ENCODE measurements at places on chromosomes 6 and 20.

DNA sequence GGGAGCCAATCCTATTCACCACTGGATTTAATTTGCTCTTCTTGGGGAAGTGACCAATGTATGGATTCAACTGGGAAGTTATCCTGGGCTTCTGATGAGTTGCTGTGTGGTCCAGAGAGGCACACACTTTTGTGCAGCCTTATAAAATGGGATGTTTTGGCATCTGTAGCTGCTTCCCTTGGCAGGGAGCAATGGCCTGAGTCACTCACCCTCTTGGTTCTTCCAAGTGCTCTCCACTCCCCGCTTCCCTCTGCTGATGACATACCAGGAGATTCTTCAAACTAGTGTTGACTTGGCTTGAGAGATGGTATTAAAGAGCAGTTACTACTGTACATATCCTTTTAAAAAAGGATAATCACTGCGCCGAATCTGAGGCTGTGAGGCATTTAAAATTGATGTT is 105.8 kb downstream of the JARID2 start:
- DNase-seq, result no peak

- DNase-seq, result no peak
These were observed 9.8 kb upstream of the PI3 start for GRCh38 chr20:45164906-45165305.

- no peak for DNase-seq
These were observed 154.9 kb downstream of the OR2B2 start for GRCh38 chr6:27757307-27757706.

DNA sequence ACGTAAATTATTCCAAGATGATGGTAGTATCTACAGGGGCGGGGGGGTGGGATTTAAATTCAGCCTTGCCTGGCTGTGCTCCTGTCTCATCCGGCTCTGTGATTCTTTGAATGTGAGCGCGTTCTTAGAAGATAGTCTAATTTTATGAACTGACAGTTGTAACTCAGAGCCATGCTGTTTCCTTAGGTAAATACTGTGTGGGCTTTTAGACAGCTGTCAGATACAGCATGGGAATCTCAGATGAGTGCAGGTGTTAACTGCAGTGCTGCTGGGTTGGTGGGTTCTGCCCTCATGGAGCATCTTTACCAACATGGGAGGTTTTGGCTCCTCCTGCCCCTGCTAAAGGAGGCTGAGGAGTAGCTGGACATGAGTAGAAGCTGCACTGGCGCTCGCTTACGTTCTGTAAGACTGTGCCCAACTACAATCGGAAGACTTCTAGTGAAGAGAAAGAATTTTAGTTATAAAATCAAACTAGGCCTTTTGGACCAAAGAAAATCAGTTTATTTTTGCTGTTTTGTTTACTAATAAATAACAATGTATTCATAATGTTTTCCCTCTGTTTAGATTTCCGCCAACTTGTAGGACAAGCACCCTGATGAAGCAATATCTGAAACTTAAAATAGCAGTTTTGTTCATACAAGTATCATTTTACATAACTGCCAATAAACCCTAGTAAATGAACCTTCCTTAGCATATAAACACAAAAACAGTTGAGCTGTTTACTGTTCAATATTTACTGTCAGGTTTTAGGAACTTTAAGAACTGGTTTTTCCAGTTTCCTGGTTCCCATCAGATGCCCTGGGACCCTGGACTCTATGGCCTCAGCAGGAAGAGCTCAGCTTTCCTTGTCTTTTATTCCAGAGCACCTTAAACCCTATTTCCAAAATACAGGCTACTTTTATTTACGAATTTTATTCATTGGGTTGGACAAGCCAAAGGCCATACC is 66.1 kb downstream of the FAM120B start:
- DNase-seq, result no peak

DNA sequence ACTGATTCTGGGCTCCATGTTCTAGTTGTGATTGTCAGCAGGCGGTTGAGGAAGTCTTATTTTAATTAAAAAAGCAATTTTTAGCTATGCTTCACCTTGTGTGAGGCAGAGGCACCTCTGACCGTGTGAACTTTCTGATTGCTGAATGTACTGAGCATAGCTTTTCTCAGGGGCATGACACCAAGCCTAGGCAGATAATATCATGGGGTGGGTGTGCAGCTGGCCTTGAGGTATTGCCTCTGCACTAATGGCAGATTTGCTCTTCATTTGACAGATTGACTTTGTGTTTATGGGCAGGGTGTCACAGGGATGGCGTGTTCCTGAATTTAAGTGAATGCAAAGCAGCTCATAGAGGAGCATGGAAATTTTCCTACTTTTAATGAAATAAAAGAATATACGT is 19.6 kb downstream of the CTNNBL1 start:
- DNase-seq, result no peak

DNA sequence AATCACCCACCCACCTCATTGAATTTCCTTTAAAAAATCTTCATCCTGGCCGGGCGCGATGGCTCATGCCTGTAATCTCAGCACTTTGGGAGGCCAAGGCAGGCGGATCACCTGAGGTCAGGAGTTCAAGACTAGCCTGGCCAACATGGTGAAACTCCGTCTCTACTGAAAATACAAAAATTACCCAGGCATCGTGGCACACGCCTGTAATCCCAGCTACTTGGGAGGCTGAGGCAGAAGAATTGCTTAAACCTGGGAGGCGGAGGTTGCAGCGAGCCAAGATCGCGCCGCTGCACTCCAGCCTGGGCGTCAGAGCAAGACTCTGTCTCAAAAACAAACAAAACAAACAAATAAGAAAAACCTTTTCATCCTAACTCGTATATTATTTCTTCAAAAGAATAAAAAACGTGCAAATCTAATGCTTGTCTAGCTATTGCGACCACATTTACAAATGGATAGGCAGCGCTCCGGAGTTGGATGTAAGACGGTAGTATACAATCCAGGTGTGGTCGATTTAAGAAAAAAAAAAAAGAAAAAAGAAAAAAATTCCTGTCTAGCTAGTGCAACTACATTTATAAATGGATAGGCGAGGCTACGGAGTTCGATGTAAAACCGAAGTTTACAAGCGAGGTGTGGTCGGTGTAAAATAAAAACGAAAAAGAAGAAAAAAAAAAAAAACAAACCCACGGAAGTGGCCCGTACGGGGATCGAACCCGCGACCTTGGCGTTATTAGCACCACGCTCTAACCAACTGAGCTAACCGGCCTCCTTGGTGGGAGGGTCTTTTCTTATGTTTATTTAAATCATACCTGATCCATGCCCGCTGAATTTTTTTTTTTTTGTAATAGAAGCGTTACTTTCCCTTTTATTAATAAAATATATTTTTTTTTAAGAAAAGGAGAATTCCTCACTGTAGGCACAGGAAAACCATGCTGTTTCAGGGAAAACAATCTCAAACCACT is 70.7 kb upstream of the PRSS16 start:
- DNase-seq, result peak; percentile 49

- DNase-seq, result no peak
These were observed 25.1 kb upstream of the RPP40 start for GRCh38 chr6:5028921-5029320.

GRCh38 chr6:119273272-119274196 is 76.0 kb downstream of the MAN1A1 start:
- no peak for DNase-seq

DNA sequence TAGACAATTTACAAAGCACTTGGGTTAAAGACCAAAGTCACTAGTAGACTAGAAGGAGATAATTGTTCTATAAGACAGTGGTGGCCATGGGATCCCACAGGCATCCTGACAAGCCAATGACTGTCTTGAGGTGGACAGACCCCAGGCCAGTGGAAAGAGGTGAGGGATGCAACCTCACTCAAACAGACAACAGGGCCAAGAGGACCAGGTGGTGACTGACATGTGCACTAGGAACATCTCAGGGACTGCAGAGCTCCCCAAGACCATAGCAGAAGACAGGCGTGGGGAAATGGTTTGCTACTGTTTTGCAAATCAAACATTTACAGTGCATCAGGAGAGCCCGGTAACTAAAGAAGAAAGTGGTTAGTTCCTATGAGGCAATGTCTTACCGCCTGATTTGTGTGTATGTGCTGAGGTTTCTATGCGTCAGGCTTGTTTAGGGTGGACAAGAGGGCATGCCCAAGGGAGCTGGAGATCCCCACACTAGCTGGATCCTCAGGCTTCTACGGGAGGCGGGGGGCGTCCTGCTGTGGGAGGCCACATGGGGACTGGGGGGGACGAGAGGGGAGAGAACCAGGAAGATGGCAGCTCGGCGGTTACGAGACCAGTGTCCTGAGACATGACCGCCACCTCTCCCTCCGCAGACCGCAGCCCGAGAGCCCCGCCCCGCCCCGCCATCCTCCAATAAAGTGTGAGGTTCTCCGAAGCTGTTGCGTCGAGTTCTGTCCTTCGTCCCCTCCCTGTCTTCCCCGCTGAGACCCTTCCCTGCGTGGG is 623 bp upstream of the MRPS26 start:
- peak; percentile 50 for DNase-seq

GRCh38 chr20:63333241-63333836 is 27.8 kb downstream of the CHRNA4 start:
- no peak for DNase-seq

GRCh38 chr6:109045493-109045892 is 49.2 kb downstream of the SESN1 start:
- DNase-seq, result no peak

DNA sequence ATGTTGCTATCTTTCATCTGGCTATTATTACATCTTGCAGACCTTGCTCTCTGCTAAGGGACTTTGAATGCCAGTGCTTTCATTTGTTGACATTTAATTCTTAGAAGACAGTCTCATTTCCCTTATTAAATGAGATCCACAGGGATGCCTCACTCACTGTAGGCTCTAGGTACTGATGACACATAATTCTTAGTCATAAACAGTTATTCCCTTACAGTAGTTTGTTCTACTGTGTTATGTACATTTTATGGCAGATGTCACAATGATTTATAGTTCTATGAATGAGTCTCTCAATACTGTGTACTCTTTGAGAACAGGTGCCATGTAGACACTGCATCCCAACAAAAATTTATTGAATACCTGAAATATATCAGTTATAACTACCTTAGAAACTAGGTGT is 70.3 kb downstream of the FAM83B start:
- DNase-seq, result peak; percentile 80

- DNase-seq, result no peak
These were observed 281.2 kb upstream of the JARID2 start for GRCh38 chr6:14964556-14965270.

GRCh38 chr6:165697171-165697570 is 34.1 kb upstream of the PDE10A start:
- no peak for DNase-seq

DNA sequence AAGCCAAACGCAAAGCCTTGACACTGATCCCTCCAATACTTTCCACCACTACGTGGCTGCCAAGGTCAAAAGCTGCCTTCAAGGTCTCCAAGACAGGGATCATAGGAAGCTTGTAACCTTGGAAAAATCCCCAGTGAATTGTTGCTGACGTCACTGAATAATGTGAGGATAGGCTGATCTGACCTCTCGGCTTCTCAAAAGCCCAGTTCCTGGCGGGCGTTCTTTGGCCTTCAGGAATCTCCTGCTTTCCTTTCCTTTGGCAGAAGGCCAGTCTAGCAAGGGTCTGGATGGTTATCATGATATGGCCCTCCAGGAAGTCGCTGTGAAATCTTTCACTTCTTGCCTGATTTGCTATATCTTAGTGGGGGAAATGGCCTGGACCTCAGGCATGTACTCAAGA is 61.4 kb upstream of the TNFAIP3 start:
- no peak for DNase-seq

DNA sequence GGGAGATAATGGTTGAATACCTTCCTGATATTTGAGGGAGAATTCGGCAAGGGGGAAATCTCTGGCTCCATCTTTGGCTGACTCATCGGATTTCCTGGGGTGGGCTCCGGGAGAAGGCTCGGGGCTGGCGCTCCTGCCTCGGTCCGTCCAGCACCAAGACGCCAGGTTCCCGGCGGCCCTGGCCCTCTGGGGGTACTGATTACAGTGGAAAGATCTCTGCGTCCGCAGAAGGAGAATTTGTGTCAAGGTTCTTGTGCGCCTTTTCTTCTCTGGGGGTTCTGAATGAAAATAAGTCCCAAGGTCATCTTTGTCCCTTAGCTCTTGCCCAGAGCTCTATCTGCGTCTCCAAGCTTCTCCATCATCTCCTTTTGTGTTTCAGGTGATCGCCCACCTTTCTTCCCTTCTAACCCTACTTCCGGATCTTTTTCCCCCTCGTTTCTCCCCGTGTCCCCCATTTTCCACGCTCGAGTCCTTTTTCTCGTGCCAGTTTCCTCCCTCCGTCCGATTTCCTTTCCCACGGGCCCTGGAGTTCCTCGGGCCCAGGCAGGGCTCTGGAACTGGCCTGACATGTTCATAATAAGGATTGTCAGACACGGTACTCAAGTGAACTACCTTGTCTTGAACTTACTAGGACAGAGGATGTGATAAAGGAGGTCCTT is 11.6 kb downstream of the NRN1 start:
- DNase-seq, result no peak

- DNase-seq, result no peak
These were observed 15.6 kb downstream of the HSPA12B start for GRCh38 chr20:3748073-3748472.

- DNase-seq, result no peak
These were observed 176.3 kb downstream of the SCP2D1 start for GRCh38 chr20:18989736-18990474.

GRCh38 chr6:104973404-104973803 is 16.5 kb downstream of the LIN28B start:
- no peak for DNase-seq

GRCh38 chr20:36218380-36219064 is 17.8 kb upstream of the AAR2 start:
- no peak for DNase-seq

DNA sequence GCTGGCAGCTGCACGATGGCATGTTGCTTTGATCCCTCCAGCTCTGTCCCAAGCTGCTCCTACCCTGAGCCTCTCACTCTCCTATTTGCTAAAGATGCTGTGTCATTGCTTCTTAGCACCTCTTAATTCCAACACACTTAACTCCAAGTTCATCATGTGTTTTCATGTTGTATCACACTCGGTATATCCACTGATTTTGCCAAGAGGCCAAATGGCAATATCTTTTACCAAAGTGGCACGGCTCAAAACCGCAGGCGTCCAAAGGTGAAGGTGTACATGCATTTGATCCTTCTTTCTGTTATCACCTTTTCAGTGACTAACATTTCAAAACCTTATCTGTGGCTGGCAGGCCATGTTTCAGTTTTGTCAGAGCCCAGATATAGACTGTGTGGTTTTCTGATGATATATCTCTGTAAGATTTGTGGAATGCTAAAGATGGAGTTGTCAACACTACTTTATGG is 217.0 kb downstream of the TBX18 start:
- DNase-seq, result no peak

- no peak for DNase-seq
These were observed 133.2 kb downstream of the SMOC2 start for GRCh38 chr6:168574075-168574698.

GRCh38 chr6:80133020-80133419 is 26.5 kb downstream of the BCKDHB start:
- DNase-seq, result no peak

DNA sequence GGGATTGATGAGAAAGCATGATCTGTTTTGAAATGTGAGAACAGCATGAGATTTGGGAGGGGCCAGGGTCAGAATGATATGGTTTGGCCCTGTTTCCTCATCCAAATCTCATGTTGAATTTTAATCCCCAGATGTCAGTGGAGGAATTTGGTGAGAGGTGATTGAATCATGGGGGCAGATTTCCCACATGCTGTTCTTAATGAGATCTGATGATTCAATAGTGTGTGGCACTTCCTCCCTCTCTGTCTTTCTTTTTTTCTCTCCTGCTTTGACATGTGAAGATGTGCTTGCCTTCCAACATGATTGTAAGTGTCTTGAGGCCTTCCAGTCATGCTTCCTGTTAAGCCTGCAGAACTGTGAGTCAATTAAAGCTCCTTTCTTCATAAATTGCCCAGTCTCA is 1060.3 kb upstream of the CITED2 start:
- DNase-seq, result no peak

- DNase-seq, result no peak
These were observed 1.3 kb upstream of the SPEF1 start for GRCh38 chr20:3782597-3782996.

GRCh38 chr6:3727036-3727435 is 24.5 kb downstream of the PXDC1 start:
- no peak for DNase-seq
